ENCODE measurements at places on chromosomes 4 and X.

GRCh38 chrX:18146954-18147353 lies 73.7 kb downstream of the BEND2 start:
- H3K4me3 ChIP-seq: no peak overlapping the region
- H3K27me3 ChIP-seq: no peaks in the 10 kb centered on the region
- H3K27ac ChIP-seq: no peak overlapping the region
- DNase-seq: no peak
- no peaks in the 10 kb centered on the region for H3K36me3 ChIP-seq

- no peak for DNase-seq
- H3K27me3 ChIP-seq: no peaks in the 10 kb centered on the region
- H3K4me1 ChIP-seq: no peaks in the 10 kb centered on the region
- H3K36me3 ChIP-seq: no peaks in the 10 kb centered on the region
- no peak overlapping the region for H3K27ac ChIP-seq
Measured at GRCh38 chr4:126405369-126405982, 1090.7 kb downstream of the FAT4 start.

- H3K27ac ChIP-seq: no peak overlapping the region
- H3K27me3 ChIP-seq: no peaks in the 10 kb centered on the region
- no peaks in the 10 kb centered on the region for H3K4me1 ChIP-seq
- H3K4me3 ChIP-seq: no peak overlapping the region
- H3K36me3 ChIP-seq: no peaks in the 10 kb centered on the region
- no peak for DNase-seq
Measured at GRCh38 chrX:146224442-146224841, 406.8 kb downstream of the SLITRK2 start.

DNA sequence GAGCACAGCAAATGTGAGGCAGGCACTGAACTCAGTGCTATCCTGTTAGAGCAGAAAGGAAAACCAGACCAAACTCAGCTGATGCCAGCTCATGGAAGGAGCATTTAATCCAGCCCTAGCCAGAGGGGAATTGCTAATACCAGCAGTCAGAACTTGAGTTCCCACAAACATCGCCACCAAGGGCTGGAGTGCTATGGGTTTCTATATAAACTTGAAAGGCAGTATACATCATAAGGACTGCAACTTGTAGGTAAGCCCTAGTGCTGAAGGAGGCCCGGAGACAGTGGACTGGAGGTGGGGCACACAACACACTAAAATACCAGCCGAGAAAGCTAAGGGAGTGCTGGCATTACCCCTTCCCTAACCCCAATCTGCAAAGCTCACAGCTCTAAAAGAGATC lies 440.2 kb downstream of the PRR32 start:
- no peak overlapping the region for H3K27ac ChIP-seq
- H3K4me1 ChIP-seq: no peaks in the 10 kb centered on the region
- H3K36me3 ChIP-seq: no peaks in the 10 kb centered on the region
- DNase-seq: no peak

GRCh38 chr4:61783050-61783449 lies 582.9 kb downstream of the ADGRL3 start:
- H3K27me3 ChIP-seq: no peaks in the 10 kb centered on the region
- DNase-seq: no peak
- H3K4me1 ChIP-seq: no peaks in the 10 kb centered on the region
- H3K4me3 ChIP-seq: no peak overlapping the region
- no peak overlapping the region for H3K27ac ChIP-seq

GRCh38 chr4:165190591-165191347 lies 16.6 kb upstream of the KLHL2 start:
- no peak for DNase-seq
- no peaks in the 10 kb centered on the region for H3K4me1 ChIP-seq
- H3K27me3 ChIP-seq: no peaks in the 10 kb centered on the region
- H3K4me3 ChIP-seq: no peak overlapping the region
- no peaks in the 10 kb centered on the region for H3K36me3 ChIP-seq
- no peak overlapping the region for H3K27ac ChIP-seq

DNA sequence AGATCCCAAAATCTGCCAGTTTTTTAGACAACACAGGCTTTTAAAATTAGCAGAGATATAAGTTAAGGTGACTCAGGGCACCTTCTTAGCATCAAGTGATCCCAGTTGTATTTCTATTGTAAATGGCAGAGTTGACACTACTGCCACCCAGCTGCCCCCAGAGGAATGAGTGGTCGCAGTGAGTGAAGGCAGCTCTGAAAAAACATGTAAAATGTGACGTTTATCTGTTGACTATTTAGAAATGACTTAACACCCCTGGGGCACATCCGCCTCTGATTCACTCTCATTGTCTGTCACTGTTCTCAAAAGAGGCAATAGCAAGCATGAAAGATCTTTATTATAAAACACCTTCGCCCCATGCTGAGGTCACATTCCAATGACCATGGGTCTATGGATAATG lies 592.4 kb downstream of the ACTRT1 start:
- no peak overlapping the region for H3K27ac ChIP-seq
- no peaks in the 10 kb centered on the region for H3K4me1 ChIP-seq
- H3K36me3 ChIP-seq: no peaks in the 10 kb centered on the region

DNA sequence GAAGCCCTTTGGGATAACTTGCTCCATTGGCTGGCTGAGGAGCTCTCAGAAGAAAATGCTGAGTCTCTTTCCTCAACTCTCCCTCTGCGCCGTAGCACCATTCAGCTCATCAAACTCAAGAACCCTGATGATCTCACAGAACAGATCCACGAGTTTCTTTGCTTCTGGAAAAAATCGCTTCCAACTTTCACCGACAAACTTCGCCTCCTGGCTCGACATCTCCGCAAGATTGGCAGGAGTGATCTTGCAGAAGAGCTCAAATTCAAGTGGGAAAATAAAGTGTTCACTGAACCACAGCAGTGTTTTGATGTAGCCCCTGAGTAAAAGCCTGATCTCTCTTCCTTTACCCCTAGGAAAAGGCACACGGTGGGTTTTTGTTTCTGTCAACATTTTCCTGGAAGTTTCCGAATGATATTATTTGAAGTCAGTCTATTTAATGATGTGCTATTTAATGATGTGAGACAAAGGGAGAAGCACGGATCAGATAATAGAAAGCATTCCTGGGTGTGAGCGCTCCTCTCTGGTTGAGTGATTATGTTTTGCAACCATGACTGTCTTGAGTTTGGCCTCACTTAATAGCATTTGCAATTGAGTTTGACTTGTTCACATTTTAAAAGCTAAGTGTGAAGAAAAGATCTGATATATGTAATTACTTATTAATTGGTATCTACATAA lies 62.2 kb downstream of the DTHD1 start:
- H3K27ac ChIP-seq: no peak overlapping the region
- no peaks in the 10 kb centered on the region for H3K36me3 ChIP-seq
- no peaks in the 10 kb centered on the region for H3K4me1 ChIP-seq
- no peak for DNase-seq
- H3K4me3 ChIP-seq: no peak overlapping the region
- H3K27me3 ChIP-seq: no peaks in the 10 kb centered on the region

DNA sequence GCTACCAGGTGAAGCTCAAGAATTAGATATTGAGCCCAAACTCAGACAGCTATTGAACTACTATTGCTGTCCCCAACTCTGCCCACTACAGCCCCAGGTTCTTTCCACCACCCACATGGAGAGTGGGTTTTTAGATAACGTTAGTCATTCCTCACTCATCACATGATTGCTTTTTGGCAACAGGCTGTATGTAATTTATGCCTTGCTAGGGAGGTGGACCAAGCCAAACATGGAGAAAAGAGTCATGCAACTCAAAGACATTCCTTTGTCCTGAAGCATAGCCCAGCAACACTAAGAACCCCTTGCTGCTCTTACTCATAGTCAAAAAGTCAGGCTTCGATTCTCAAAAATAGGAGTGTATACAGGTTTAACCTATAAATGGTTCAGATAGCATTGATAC lies 275.9 kb upstream of the VCX3A start:
- no peak overlapping the region for H3K27ac ChIP-seq
- DNase-seq: no peak
- no peak overlapping the region for H3K4me3 ChIP-seq
- H3K36me3 ChIP-seq: no peaks in the 10 kb centered on the region

GRCh38 chrX:153866302-153867019 lies 19.5 kb downstream of the L1CAM start:
- H3K27ac ChIP-seq: no peak overlapping the region
- DNase-seq: no peak
- H3K36me3 ChIP-seq: no peaks in the 10 kb centered on the region
- no peaks in the 10 kb centered on the region for H3K4me1 ChIP-seq
- H3K4me3 ChIP-seq: no peak overlapping the region

- H3K36me3 ChIP-seq: no peaks in the 10 kb centered on the region
- no peak for DNase-seq
Measured at GRCh38 chr4:152784490-152785350, 5.0 kb downstream of the ARFIP1 start.

- no peaks in the 10 kb centered on the region for H3K36me3 ChIP-seq
- no peak for DNase-seq
- peaks cover 56% of the 10 kb centered on the region for H3K4me1 ChIP-seq
- no peak overlapping the region for H3K4me3 ChIP-seq
- H3K27ac ChIP-seq: peak overlapping the region; percentile 72
Measured at GRCh38 chr4:53055274-53055673, 193.2 kb downstream of the RASL11B start.

DNA sequence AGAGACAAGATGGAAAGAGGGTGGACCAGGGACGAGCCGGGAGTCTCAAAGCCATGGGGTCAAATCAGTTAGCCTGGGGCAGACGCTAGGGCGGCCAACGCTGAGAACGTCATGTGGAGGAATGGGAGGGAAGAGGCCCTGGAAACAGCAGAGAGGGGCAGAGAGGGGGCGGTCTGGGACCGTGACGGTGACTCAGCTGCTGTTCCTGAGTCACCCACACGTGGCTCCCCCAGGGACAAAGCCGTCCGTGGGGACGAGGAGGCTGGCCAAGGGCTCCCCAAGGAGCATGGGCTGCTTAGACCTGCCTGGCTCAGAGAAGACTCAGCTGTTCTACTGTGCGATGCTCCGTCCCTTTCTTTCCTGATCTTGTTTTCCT lies 108.4 kb upstream of the LRPAP1 start:
- no peak for DNase-seq
- no peak overlapping the region for H3K27ac ChIP-seq
- no peaks in the 10 kb centered on the region for H3K36me3 ChIP-seq
- no peak overlapping the region for H3K4me3 ChIP-seq

GRCh38 chr4:139685180-139685579 lies 19.6 kb downstream of the MGST2 start:
- DNase-seq: no peak
- no peaks in the 10 kb centered on the region for H3K36me3 ChIP-seq
- peaks cover 23% of the 10 kb centered on the region for H3K4me1 ChIP-seq
- H3K4me3 ChIP-seq: no peak overlapping the region
- H3K27me3 ChIP-seq: no peaks in the 10 kb centered on the region

DNA sequence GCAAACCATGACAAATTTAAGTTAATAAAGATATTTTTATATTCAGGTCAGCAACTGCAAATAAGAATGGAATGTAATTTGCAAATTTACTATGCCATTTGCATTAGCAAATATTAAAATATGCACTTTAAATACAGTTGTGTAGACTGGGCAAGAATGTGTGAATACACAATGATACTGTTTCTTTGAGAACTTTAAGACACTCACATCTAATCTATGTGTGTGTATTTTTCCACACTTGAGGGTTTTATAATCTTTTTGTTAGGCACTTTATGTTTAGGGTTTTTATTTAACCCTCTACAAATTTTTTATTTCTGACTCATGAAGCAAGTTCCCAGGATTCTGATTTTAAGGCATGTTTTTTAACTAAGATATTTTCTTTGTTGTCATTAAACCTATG lies 23.9 kb upstream of the NDNF start:
- no peak overlapping the region for H3K27ac ChIP-seq
- no peaks in the 10 kb centered on the region for H3K27me3 ChIP-seq
- H3K36me3 ChIP-seq: no peaks in the 10 kb centered on the region

DNA sequence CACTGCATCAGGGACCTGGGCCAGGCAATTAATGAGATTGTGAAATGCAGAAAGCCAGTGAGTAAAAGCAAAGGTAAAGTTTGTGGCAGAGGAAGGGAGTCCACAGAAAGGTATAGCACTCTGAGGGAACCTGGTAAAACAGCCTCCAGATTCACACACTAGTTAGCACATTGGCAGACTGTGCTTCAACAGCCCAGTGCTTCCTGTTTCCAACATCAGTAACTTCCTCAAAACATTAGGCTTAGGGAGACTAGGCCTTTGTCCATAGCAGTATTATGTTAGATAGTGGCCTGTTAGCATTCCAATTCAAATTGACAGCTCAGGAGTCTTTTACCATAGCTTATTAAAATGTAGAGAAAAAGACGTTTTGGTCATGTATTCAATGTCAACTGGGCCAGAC lies 582.6 kb upstream of the ACTRT1 start:
- no peaks in the 10 kb centered on the region for H3K4me1 ChIP-seq
- no peaks in the 10 kb centered on the region for H3K36me3 ChIP-seq
- no peak overlapping the region for H3K4me3 ChIP-seq
- DNase-seq: no peak
- no peak overlapping the region for H3K27ac ChIP-seq
- H3K27me3 ChIP-seq: no peaks in the 10 kb centered on the region

- no peak overlapping the region for H3K4me3 ChIP-seq
- DNase-seq: no peak
- H3K36me3 ChIP-seq: no peaks in the 10 kb centered on the region
Measured at GRCh38 chrX:150536455-150537116, 31.8 kb upstream of the MTM1 start.

DNA sequence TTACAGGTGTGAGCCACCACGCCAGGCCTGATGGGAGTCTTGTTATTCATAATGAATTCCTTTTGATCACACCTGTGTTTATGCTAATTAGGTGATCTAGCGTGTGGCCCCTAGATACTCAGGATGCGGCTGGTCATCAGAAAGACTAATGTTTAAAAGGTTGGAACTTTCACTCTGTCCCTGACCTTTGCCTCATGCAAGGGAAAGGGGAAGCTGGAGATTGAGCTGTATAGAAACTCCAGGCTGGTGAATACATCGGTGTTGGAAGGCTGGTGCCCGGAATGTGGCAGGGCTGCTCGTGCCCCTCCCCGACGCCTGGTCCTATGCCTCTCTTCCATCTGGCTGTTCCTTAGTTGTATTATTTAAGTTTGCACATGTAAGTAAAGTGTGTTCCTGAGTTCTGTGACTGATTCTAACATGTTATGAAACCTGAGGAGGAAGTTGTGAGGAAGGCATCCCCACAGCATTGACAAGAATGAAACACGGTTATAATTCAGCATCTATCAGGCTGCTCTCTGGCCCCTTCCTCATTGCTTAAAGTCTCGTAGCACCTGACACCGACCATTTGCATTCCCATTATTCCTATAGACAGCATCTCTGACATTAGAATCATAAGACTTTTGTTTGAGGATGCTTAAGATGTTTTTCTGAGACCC lies 28.9 kb downstream of the CASP3 start:
- no peak overlapping the region for H3K4me3 ChIP-seq
- no peaks in the 10 kb centered on the region for H3K4me1 ChIP-seq
- H3K36me3 ChIP-seq: no peaks in the 10 kb centered on the region

DNA sequence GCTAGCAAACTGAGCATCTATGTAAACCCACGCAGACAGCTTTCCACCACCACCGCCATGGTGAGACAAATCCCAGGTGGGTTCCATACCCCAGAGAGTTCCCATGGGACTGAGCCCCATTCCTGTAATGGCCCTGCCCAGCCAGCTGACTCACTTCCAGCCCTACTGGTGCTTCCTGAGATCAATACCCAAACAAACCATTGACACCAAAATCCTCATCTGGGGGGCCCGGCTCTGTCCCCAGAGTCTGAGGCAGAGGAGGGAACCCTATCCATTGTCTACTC lies 30.1 kb upstream of the JAKMIP1 start:
- no peaks in the 10 kb centered on the region for H3K27me3 ChIP-seq
- no peaks in the 10 kb centered on the region for H3K4me1 ChIP-seq
- no peak for DNase-seq
